ENCODE measurements at places on chromosomes 3 and 15.

DNA sequence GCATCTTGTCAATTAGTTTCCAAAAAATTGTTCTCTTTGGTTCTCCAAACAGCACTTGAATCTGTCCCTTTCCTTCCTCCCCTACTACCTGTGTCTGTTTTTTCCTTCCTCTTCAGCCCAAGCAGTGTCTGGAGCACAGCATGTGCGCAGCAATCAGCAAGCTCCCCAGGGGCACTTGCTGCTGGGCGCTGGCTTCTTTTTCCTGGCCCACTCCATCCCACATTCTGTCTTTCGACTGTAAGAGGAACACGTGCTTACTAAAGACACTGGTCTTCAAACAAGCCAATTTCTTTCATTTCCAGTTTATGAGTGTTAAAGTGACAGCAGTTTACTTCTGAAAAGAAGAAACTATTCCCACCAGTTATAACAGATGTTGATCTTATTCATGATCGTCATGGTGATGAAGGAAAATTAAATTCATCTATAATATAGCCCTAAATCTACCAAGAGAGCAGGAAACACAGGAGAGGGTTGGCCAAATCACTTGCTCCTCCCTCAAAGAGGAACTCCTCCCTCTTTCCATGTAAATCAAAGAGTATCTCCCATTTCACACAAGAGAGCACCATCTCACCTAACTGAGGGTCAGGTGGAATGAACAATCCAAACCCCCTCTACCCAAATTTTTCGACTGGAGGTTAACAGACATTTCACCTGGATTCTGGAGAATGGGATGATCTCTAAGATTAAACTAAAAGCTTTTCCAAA is 115.4 kb downstream of the IGF2BP2 start:
- DNase-seq = peak; percentile 51

GRCh38 chr15:47620960-47621681 is 96.2 kb upstream of the SEMA6D start:
- DNase-seq = no peak

DNA sequence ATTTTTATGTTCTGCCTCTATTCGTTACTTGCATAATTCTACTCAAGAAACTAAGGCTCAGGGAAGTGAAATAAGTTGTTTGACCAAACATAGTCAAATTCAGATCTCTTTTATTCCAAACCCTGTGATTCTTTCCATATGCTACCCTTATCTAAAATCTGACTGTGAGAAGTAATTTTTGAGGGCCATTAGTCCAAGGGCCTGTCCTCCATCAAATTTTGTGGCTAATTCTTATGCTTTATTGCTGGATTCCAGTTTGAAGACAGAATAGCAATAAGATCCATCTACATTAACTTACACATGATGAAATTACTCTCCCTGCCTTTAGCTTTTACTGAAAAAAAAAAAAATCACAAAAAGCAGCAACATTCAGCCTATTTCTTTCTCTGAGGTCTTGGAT is 74.0 kb downstream of the ZIC1 start:
- peak; percentile 93 for DNase-seq

- no peak for DNase-seq
These were observed 8.4 kb upstream of the NR2C2 start for GRCh38 chr3:14938954-14939353.

- DNase-seq = no peak
These were observed 847.6 kb upstream of the ALCAM start for GRCh38 chr3:104519068-104519467.

All from SK-N-DZ (cell line).